ENCODE measurements at places on chromosomes 12 and 14.

DNA sequence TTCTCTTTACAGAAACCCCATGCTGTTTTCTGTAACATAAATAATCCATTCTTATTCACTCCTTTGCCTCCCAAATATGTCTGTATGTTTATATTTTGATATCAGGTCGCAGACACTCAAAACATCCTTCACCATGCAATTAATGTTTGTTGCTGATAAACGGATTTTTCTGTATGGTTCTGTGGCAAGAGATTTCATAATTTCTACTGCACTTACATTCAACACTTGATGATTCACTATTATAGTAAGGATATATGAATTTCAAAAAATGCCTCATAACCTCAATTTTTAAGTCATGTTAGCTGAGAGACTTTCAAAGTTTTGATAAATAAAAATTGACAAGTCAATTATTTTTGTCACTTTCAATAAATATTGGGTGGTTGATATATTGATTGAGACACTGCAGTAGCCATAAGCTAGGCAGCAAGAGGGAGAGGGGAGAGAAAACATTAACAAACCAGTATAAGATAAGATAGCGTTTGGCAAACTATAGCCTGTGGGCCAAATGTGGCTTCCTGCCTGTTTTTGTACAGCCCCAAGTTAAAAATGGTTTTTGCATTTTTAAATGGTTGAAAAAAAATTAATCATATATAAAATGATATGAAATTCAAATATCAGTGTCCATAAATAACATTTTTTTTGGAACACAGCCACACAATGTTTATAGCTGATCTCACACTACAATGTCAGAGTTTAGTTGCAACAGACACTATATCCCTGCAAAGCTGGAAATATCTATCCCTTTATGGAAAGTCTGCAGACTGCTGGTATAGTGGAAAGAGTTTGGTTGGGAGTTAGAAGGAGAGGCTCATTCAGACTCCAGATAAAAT lies 18.3 kb downstream of the ALDH6A1 start:
- no peak for DNase-seq

- no peak for DNase-seq
These were observed 220.6 kb upstream of the OR4E1 start for GRCh38 chr14:21894003-21894897.

DNA sequence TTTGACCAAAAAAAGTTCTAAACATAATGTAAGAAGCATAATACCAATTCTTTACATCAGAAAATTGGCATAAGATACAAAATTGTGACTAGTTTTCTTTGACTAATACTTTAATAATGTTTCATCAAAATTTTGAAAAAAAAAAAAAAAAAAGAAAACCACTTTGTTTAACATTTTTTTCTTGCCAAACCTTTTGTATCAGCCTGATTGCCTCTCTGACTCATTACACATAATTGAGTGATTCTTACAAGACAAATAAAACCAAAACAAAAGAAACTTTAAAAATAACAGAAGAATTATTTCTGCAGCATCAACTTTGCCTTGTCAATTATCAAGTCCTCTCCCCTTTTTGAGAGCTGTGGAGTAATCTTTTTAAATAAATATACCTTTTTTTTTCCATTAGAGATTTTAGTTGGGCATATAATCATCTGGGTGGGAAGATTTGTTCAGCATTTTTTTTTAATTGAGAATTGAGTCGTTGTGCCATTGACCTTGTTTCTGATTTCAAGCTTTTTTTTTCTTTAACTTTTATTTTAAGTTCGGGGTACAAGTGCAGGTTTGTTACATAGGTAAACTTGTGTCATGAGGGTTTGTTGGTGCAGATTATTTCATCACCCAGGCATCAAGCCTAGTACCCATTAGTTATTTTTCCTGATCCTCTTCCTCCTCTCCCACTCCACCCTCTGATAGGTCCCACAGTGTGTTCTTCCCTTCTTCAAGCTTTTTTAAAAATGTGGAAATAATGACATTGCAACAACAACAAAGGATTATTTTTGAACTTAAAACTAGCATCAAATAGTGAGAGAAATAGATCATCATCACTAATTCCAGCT lies 45.8 kb upstream of the HMGA2 start:
- no peak for DNase-seq

GRCh38 chr12:47742253-47742825 lies 16.3 kb downstream of the RAPGEF3 start:
- DNase-seq, result peak; percentile 42

DNA sequence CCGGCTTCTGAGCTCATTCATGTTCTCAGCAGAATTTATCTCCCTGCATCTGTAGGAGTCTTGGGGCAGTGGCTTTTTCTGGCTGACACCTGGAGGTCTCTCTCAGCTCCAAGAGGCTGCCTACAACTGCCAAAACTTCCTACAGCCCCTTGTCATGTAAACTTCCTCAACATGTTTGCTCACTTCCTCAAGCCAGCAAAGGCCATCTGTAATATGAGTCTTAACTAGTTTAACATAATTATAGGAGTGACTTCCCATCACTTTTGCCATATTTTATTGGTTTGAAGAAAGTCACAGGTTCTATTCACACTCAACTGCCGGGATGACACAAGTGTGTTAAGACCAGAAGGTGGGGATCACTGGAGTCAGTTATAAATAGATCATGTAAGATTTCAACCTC lies 194.0 kb downstream of the VRK1 start:
- DNase-seq, result no peak

DNA sequence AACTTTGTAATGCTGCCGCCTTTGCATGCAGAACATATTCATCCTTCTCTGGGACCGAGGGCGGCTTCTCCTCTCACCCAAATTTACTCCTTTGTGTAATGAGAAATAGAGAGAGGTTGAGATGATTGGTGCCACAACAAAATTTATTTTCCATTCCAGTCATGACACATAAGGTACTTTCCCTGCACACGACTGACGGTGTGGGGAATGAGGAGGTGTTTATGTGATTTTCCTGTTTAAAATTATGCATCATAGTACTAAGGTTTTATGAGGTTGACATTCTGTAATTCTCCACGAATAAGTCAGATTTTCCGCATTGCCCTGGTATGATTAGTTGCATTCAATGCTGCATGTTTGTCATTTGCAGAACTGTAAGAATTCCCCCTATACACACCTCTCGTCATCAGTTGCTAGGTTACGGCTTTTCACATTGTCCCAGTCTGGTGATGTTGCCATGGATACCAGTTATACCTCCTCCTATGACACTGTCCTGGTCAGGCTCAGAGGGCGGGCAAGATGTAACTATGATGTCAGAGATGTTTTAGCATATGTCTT lies 23.1 kb downstream of the BICDL1 start:
- no peak for DNase-seq

GRCh38 chr12:27015730-27016076 lies 1.5 kb upstream of the TM7SF3 start:
- peak; percentile 40 for DNase-seq

DNA sequence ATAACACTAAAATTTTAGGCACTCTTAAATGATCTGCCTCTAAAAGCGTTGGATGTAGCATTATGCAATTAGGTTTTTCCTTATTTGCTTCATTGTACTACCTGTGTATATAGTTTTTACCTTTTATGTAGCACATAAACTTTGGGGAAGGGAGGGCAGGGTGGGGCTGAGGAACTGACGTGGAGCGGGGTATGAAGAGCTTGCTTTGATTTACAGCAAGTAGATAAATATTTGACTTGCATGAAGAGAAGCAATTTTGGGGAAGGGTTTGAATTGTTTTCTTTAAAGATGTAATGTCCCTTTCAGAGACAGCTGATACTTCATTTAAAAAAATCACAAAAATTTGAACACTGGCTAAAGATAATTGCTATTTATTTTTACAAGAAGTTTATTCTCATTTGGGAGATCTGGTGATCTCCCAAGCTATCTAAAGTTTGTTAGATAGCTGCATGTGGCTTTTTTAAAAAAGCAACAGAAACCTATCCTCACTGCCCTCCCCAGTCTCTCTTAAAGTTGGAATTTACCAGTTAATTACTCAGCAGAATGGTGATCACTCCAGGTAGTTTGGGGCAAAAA lies 4.1 kb downstream of the CDKN1B start:
- DNase-seq, result no peak

DNA sequence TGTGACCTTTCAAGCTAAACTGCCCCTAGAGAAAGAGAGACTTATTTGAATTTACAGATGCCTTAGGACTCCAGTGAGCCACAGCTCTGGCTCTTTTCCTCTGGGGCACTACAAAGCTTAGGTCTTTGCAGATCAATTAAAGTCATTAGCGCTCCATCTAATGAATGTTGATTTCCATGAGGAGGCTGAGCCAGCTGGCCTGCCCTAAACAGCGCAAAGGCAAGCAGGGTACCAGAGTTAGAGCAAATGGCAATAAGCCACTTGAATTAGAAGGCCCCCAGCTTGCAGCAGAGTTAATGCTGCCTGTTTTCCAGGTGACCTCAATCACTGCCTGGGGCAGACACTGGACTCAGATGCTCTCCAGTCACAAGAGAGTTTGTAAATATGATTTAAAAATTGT lies 695.3 kb downstream of the DIO2 start:
- no peak for DNase-seq

GRCh38 chr14:75675265-75675960 lies 14.4 kb downstream of the TTLL5 start:
- no peak for DNase-seq

GRCh38 chr14:61662437-61663311 lies 32.6 kb upstream of the HIF1A start:
- peak; percentile 50 for DNase-seq

DNA sequence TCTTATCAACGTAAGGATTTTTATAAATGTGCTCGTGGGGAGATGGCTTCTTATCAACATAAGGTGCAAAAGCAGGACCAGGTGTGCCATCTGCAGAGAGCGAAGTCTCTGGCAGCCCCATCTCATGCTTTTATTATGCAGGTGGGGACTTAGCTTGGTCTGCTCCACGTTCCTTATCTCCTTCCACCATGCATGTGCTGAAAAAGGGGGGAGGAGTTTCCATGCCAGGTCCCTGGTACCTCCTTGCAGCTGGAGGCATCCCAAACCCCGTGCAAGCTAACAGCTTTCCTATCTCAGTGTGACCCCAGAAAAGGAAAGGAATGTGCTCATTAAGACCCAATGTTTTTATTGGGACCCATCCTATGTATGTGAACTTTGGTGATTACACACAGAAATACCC lies 608.5 kb downstream of the TMEM121 start:
- no peak for DNase-seq

GRCh38 chr12:74227846-74228545 lies 309.6 kb upstream of the ATXN7L3B start:
- no peak for DNase-seq

GRCh38 chr12:93980711-93981110 lies 167.7 kb upstream of the PLXNC1 start:
- no peak for DNase-seq

DNA sequence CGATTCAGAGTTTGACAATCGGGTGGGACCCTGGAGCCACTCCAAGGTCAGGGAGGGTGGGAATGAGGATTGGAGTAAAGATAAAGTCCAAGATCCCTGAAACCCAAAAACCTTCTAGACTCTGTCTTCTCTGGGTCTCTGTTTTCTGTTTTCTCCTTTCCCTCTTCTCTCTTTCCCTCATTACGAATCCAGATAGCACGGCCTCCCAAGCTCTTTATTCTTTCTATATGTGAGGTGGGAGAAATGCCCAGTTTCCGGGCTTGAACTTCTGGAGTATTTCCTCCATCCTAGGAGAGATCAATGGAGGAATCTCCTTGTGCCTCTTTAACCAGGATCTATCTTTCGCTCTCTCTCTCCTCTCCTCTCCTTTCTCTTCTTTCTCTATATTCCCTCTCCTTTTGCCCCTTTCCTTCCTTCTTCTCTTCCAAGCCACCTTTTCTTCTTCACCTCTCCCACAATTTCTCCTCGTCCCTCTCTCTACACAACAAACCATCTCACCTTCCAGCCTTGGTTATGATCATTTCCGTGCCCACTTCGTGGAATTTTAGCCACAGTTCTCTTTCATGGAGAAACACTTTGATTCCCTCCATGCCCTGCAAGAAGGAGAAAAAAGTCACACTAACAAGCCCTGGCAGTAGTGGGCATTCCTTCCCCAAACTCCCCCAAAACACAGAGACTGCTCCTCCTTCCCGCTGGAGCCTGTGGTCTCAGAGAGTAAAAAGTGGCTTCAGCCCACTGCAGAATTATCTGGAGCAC lies 4.4 kb downstream of the TBX5 start:
- no peak for DNase-seq

DNA sequence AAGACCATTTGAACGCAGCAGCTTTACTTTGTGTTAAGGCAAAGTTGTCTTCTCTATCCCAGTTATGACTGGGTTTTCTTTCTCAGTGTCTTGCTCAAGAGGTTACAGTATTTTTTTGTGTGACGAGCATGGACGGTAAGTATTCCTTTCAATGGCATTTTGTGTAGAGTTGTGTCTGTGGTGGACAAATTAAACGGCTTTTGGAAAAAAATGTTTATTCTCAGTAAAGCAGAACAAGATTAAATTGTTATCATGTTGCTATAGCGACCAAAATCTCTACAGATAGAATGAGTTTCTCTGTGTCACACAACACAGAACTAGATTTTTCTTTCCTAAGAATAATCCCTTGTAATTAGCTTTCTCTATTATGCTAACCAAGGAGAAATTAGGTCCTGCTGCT lies 417.1 kb downstream of the AEBP2 start:
- peak; percentile 14 for DNase-seq

DNA sequence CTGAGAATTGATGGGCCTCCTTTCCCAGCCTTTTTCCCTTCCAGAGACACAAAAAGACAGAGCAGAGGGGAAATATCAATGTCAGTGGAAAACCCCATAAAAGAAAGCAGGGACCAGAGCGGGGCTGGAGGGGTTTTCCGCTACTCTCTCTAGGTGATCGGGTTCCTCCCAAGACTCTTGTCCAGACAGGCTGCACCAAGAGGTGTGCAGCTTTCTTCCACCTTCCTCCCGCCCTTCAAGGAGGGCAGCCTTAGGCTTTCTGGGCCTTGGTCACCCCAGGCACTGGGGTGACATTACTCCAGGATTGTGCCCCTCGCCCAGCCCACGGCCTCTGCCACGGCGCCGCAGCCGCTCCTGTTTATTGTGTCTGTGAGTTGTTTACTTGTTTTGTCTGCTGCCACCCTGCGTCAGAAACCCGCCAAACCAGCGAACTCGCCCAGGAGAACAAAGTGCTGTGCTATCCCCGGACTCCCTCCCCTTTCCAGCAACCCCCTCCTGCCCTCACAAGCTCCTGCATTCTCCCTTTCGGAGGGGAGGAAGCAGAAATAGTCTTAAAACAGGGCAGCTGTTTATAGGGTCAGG lies 6.7 kb upstream of the HOXC6 start:
- no peak for DNase-seq

DNA sequence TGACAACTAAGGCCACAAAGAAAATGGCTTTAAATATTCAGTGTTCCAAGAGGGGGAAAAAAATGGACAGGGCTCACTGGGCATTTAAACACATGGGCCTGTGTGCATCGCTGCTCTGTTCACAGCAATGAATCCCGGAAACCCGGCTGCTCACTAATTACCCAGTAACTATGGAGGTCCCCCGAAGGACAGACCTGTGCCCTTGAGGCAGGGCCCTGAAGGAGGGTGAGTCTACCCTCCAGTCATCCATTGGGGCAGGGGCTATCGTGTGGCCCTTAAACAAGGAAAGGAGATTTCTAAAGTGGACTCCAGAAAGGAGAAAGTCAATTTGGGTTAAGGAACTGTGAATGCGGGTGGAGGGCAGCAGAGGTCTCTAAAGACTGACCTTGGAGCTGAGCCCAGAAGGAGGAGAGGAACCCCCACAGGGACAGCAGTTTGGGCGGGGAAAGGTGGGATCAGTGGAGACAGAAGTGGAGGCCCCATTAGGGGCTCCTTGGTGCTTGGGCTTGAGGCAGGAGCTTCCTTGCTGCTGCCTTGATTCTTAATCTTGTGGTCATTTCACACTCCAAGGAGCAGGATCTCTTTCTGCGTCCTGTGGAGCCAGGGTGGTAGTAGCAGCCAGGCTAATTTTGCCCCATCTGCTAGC lies 1.4 kb upstream of the CLMN start:
- no peak for DNase-seq
